HS-27A (cell line): ENCODE measurements at places on chromosomes 5 and 9.

DNA sequence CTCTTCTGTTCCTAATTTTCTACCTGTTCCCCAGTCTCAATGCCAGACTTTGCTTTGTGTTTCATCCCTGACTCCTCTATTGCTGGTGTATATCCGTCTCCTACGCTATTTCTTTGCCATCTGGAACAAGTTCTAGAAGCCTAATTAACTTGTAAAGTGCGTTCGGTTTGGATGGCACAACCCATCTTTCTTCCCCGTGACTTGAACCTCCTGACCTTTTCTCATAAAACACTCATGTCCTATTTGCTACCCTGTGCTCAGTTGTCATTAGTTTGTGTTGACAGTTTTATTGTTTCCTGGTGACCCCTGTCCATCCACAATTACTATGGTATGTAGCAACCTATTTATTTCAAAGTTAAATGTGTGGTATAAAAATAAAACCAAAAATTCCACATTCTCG is 323.5 kb downstream of the TLE4 start:
- no peak for DNase-seq

DNA sequence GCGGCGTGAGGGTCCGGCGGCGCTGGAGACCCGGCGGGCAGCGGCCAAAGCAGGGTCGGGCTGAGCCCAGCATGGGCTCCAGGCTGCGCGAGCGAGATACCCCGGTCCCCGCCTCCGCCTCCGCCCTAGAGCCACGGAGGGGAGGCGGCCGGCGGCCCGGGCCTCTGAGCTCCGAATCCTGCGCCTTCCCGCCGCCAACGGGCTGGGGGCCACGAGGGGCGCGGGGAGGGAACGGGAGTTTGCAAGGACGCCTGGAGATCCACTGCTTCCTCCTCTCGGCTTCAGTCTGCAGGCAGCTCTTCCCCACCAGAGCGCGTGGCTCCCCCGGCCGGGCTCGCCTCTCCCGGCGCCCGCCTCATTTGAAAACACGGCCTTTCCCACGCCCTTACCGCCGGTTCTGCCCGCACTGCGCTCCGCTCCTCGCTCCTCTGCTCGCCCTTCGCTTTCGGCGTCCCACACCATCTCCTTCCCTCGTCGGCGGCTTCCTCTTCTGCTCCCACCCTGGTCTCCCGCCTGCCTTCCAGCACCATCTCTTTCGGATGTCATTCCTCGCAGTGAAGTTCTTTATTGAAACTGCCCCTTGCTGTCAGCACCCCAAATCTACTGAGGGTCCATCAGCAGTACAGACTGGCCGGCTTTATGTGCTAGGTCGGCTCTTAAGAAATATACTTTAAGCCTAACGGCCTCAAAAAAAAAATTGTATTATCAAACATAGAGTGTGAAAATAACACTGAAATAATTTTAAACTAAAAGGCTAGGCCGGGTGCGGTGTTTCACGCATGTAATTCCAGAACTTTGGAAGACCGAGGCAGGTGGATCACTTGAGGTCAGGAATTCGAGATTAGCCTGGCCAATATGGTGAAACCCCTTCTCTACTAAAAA is 105.0 kb upstream of the FAM120A start:
- DNase-seq = no peak

DNA sequence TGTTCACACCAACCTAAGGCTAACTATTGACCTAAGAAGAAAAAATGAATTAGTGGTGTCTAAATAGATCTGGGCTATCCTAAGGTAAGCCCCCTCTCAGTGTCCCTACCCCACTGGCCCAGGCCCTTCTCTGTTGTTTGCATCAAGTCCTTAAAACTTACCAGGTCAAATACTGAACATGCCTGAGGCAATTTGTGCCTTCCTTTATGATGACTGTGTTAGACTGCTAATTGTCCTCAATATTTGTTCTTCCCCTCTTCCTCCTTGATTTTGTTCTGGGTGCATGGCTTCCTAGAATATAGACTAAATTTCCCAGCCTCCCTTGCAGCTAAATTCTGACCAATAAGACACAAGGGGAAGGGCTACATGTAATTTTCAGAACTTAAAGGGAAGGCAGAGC is 199.9 kb downstream of the ADAMTS12 start:
- no peak for DNase-seq

- no peak for DNase-seq
Observed at GRCh38 chr5:158792186-158792585, 307.5 kb downstream of the EBF1 start.

- peak; percentile 12 for DNase-seq
Observed at GRCh38 chr9:131773911-131774379, 34.1 kb upstream of the RAPGEF1 start.

GRCh38 chr9:78963911-78964310 is 607.9 kb upstream of the TLE4 start:
- DNase-seq = no peak

DNA sequence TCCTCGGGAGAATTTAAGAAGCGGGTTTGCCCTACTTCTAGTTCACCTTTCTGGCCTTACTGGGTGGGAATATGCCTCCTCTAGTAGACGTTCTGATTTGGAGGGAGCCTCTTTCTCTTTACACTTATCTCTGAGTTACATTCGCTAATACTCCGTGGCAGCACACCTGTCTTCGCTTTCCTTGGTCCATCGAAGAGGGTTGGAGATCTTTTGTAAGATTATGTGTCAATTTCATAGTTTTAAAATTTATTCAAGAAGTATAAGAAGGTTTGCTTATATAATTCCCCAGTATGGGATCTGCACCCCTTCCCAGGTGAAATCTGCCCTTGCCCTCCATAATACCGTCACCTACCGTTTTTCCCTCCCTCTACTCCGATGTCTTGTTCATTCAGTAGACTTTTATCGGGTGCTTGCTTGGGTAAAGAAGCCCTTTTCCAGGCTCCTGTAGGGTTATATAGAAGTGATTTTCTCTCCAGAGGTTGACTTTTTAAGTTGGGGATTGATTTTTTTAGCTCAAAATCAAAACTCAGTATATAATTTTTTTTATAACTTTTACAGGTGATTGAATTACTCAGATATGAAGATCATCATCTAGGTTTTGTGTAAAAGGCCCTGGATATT is 1.1 kb downstream of the GPBP1 start:
- no peak for DNase-seq

GRCh38 chr9:34983209-34983608 is 6.3 kb upstream of the DNAJB5 start:
- DNase-seq = no peak

DNA sequence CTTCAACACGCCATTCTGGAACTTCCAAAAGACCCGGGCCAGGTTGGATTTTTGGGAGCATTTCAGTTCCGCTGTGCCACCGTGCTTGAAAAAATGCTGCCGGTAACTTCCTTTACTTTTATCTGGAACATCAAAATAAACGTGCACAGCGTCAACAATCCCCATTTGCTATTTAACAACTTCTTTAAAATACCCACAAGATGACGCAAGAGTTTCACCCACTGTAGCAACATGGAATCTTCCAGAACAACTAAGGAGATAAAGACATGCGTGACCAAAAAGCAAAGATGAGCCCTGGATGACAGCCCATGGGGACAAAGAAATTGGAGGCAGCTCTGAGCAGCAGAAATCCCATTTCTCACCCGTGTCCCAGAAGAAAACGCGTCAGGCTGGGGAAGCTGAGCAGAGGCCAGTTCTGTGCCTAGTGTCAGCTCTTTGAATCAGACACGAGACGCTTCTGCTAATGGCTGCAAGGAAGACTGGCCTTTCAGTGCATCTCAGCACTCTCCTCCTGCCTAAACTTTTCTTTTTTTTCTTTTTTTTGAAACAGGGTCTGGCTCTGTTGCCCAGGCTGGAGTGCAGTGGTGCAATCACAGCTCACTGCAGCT is 61.3 kb downstream of the SECISBP2 start:
- DNase-seq = no peak

- DNase-seq = no peak
Observed at GRCh38 chr5:32331935-32332274, 19.2 kb upstream of the MTMR12 start.

DNA sequence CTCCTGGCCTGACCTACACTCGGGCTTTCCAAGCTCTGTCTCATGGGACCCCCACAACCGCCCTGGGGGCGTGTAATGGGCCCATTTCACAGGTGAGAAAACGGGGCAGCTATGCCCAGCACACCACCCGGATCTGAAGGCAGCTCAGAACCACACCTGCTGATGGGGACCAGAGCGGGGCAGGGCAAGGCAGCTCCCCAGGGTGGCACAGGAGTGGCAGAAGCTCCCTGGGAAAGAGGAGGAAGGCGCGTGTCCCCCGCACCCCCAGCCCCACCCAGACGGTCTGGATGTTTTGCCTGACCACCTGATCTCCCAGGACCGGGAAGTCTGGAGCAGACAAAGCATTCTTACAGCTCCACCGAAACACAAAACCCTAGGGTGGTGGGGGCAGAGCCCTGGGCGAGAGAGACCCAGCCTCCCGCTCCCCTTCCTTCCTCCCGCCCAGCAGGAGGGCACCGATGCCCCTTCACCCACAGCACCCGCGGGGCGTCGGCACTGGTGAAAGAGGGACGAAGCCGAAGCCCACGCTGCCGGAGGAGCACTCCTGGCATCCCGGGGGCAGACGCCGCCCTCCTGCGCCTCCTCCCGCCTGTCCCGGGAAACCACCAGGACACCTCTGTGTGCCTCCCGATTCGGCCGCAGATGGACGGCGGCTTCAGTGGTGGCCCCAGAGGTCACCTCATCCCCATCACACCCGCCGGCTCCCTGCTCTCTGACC is 14.5 kb downstream of the NOTCH1 start:
- no peak for DNase-seq

DNA sequence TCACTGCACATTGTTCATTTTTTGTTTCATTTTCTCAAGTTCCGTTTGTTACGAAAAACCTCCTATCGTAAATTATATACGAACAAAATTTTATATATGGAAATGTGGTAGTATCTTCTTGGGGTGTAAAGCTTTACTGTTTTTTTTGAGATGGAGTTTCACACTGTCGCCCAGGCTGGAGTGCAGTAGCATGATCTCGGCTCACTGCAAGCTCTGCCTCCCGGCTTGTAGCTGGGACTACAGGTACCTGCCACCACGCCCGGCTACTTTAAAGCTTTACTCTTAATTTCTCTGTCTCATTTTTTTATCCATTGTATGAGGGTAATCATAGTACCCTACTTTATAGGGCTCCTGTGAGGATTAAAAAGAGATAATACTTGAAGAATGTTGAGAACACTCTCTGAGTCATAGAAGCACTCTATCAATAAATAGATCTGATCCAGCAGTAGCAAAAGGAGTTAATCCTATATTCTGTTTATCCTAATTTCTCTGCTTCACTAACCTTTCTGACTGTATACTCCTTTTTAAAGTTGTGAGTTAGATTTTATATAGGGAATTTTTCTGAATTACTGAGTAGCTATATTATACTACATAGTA is 5.6 kb upstream of the LRRC70 start:
- DNase-seq = no peak

GRCh38 chr5:135216471-135217343 is 182.3 kb downstream of the MACROH2A1 start:
- DNase-seq = no peak

DNA sequence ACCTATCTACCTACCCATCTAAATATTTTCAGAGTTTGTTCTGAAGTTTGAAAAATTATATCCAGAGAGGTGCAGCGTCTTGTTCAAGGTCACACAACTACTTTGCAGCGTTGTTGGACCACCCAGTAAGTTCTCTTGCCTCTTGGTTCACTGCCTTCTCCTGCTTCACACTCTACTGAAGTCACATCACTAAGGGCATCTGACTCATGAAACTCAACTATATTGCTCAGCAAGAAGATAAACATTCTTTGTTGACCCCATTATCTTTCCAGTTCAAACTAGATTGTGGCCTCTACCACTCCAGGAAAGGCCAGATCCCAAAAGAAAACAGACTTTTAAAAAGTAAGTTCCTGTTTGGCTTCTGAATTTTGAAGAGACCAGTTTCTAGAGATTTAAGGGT is 326.9 kb downstream of the SLIT3 start:
- no peak for DNase-seq

- DNase-seq = no peak
Observed at GRCh38 chr5:131774652-131775367, 22.0 kb downstream of the FNIP1 start.

DNA sequence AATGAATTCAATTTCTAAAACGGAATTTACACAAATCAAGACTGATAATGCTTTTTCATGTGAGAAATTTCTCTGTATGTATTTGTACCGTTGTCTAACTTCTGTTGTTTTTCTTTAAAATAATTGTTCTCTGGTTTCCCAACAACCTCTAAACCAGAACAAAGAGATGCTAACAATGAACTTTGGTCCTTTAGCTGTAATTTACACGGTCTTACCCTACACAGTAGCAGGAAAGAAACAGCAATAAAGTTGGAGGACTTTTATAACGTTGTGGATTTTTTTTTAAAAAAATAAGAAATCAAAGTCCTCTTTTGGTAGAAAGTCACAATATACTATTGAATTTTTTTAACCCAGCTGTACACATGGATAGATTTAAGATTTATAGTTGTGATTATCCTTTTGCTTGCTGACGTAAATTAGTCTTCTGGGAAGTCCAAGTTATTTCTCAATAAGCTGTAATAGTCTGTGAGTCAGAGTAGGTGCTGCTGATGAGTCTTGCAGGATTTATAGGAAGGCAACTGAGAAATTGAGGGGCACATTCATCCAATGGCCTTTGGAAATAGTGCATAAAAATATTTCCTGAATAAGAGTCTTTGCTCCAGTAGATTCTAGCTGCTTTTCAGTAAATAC is 76.8 kb upstream of the PCSK1 start:
- no peak for DNase-seq

DNA sequence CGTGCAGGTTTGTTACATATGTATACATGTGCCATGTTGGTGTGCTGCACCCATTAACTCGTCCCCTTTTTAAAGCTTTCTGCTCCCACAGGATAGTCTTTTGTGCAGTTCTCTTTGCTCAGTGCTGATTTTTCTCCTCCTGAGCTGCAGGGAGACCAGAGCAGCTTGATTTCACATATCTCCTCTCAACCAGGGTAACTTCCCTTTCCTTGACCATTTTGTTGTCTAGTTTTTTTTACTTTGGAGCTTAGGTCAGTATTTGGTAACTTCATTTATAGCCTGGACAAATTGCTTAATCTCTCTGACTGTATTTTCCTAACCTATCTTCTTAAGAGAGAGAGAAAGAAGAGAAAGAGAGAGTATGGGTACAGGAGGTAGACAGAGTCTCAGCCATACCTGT is 137.1 kb upstream of the ZNF366 start:
- DNase-seq = no peak

- DNase-seq = no peak
Observed at GRCh38 chr5:33102551-33102950, 338.2 kb upstream of the TARS1 start.

GRCh38 chr5:119397518-119398380 is 41.9 kb downstream of the TNFAIP8 start:
- DNase-seq = no peak

DNA sequence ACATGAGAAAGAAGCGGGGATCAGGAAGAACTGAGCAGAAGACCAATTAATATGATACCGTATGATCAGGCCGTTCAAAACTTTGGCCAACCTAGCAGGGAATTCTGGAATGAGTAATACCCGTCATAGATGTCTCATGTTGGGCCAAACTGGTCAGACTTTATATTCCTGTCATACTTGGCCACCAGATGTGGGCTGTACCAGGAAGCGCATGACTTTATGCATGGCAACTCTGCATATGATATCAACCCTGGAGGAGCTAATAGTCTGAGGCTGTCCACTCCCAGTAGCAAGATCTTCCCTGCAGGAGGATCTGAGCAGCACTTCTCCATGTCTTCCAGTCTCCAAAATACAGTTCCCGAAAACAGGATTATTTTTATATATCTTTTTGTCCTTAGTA is 68.5 kb upstream of the NAA35 start:
- DNase-seq = no peak

GRCh38 chr5:14270209-14270702 is 127.1 kb downstream of the TRIO start:
- peak; percentile 65 for DNase-seq

- no peak for DNase-seq
Observed at GRCh38 chr9:129696944-129697655, 31.7 kb downstream of the PRRX2 start.
